Stimulated activated CD8-positive, alpha-beta memory T cell treated with anti-CD3 and anti-CD28 coated beads, Interleukin-4, amount 100 ng/mL, for 48 hours (primary cell): ENCODE measurements at places on chromosomes 4 and X.

DNA sequence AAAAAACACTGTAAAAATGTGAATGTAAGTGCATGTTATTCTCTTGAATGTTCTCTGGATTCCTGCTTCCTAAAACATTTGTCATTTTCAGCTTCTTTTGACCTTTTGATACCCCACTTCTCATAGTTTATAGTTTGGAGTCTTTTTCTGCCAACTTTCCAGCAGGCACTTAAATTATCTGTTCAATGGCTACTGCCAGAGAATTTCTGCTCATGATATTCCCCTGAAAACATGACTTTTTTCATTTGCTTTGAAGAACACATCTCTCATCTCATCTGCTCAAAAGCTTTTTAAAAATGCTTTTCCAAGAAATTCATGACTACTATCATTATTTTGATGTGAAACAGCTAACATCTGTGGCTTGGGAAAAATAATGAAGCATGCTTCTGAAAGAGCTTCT, 269.7 kb upstream of the PCDH7 start:
- DNase-seq, result no peak

DNA sequence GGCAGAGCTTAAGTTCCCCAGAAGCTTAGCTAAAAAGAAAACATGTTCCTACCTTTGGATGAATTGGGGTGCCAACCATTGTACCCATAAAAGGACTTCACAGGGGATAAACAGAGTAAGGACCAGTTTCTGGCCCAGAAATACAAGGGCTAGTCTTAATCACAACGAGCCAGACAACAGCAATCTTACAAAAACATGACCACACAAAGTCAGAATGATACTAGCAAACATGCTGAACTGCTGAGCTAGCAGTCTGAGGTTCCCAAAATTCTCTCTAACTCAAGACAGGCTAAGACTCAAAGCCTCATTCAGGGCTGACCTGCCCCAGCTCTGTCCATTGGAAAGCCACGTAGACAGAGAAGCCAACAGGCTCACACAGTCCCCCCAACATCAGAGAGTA, 40.3 kb downstream of the ATP11C start:
- no peak for DNase-seq

GRCh38 chr4:87185146-87185870, 35.1 kb downstream of the KLHL8 start:
- no peak for DNase-seq

GRCh38 chr4:127624173-127624572, 8.6 kb upstream of the INTU start:
- no peak for DNase-seq

- DNase-seq, result peak; percentile 13
These were observed 53.4 kb downstream of the HMX1 start for GRCh38 chr4:8818063-8818881.

GRCh38 chrX:24741330-24741729, 47.6 kb downstream of the POLA1 start:
- no peak for DNase-seq

GRCh38 chr4:74873545-74874301, 59.2 kb upstream of the PARM1 start:
- DNase-seq, result no peak

DNA sequence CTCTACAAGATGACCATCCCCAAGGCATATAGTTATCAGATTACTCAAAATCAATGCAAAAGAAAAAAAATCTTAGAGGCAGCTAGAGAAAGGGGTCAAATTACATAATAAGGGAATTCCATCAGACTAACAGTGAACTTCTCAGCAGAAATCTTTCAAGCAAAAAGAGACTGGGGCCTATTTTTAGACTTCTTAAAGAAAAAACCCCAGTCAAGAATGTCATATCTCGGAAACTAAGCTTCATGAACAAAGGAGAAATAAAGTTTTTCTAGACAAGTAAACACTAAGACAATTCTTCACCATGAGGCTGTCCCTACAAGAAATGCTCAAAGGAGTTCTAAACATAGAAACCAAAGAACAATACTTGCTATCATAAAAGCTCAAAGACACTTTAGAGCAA, 51.7 kb downstream of the RAB28 start:
- DNase-seq, result no peak

DNA sequence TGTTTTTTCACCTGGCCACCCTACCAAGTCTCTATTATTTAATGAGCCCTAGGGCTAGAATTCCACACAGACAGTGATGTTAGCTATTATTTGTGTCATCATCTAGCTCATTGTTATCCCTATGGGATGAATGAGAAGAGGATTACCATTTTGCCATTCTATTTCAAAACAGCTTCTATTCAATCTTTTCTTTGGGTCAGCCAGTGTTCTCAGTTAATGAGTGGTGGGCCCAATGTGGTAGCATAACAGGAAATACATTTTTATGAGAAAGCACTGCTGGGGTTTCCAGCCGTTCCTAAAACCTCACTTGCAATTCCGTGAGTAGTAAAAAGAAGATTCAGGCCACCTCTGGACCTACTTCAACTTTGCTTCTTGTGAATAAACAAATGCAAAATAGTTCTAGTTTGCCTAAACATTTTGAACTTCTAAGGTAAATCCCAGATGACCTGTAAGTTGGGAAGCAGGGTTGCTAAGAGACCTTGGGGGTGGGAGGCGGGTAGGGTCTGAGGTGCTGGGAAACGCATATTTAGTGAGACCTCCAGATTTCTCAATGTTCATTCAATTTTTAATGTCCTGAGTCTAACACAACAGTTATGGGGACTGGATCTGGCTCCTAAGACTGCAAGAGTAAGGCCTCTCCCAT, 24.8 kb upstream of the CYP2U1 start:
- DNase-seq, result no peak

DNA sequence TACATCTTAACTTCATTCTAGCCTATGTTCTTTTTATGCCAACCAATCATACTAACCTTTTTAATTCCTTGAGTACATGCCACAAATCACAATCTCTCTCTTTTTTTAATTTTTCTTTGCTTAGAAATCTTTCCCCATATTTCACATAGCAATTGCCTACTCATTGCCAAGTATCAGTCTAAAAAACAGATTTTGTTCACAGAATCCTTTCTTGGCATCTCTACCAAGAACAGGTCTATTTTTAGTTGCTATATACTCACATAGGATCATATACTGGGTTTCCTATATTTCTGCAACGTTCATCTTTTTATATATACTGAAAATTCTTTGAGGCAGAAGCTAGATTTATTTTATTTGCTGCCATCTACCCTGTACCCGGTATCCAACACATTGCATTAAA, 292.1 kb downstream of the GASK1B start:
- no peak for DNase-seq

DNA sequence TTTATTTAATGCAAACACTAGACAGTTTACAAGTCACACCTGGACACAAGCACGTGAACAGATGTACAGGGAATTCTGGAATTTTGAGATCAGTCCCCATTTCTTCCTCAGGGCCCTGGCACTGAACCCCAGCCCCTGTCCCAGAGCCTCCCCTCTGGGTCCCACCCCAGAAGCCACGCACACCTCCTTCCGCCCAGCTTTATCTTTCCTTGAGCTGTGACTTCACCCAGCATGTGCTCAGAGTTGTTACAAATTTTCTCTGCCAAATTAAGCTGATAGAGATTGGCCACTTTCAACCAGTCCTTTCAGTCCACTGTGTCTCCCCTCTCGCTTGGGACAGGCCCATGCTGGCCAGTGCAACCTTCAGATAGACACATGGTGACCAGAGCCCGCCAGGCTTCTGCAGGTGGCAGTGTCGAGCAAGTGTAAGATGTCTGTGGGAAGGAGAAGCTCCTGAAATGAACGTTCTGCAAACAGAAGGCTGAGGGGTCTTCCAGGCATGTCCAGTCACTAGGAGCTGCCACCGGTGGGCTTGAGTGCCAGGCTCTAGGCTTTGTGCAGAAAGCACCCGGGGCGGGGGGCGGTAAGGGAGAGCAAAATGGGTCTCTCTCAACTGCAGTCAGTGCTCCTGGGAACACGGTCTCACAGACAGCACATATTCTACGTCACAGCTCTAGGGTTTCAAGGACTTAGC, 73.3 kb downstream of the MTMR1 start:
- DNase-seq, result no peak
